Right ventricle myocardium inferior (tissue), 1 donor: ENCODE measurements at places on chromosomes 6 and 20. TPM values are rescaled to one million over a fixed set of nuclear protein-coding genes. Genes with fewer than 3 reads are reported as not detected.
A peak's percentile ranks its signal among the peaks of the same experiment; 100 is the strongest.

Gene OPRL1
- 0.49 TPM for total RNA-seq

DNA sequence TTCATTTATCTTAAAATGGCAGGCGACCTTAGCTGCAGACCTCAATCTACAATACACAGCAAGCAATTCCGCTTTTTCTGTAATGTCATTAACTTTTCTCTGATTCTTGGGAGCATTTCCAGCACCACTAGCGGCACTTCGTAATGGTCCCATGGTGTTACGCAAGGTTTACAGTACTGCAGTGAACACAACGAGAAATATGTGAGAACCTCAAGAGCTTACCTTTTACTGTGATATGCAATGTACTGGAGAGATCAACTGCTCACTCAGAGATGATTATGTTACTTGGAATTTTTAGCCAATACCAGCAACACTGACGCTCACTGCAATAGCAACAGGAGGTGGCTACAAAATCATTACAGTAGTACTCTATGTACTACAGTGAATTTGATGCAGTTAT, 2.8 kb upstream of the CEP43 start:
- DNase-seq: no peak

DNA sequence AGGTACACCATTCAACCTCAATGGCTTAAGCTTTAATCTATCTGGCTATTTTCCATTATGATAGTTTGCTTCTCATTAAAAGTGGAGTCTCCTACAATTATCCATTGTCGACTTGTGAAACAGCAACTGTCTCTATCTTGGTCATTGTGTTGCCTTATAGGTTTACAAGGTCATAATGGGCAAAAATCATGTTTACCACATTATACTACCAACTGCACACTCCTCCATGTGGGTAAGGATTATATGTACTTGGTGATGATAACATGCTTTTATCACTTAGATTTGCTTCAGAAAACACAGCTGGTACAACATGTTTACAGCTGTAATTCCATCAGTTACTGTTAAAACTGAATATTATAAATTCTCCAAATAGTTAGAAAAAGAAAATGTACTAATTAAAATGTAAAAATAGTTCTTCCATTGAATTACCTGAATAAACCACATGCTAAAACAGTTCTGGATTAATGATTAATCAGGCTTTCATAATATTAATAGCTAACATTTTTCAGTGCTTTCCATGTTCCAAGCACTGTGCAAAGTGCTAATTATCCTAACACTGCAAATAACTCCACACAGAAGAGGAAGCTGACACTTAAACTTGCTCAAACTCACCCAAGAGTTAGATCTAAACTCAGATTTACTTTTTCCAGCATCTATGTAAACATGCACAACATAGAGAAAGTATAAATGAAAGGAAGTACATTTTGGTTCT, 96.7 kb downstream of the OGFRL1 start:
- DNase-seq: no peak

Gene ATP6V1G2
- total RNA-seq: 2.2 TPM

DNA sequence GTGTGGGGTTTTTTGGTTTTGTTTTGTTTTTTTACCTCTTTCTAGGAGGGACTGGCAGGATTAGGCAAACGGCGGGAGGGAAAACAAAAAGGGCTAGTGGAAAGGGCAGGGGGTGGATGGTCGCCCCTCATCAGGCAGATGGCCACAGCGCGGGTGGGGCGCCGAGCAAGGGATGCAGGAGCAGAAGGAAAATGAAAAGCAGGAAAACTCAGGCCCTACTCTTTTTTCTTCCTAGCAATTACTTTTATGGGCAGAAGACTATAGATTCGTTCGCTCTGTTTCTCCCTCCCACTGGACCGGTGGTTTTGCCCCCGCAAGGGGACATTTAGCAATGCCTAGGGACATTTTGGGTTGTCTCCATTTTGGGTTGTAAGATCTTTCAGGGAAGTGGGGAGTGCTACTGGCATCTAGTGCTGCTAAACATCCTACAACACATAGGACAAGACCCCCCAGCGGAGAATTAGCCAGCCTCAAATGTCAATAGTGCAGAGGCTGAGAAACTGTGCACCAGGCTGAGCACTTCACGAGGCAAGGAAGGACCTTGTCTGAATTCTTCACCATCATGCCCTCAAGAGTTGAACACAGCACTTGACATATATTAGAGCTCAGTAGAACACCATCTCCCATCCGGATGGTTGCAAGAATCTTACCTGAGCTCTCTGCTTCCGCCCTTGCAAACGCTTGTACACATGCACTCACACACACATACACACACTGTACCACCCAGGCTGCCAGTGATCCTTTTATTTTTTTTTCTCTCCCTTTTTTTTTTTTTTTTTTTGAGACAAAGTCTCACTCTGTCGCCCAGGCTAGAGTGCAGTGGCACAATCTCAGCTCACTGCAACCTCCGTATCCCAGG, 4.8 kb upstream of the ZMYND8 start:
- peak; percentile 70 for DNase-seq

Gene RRBP1
- total RNA-seq: 38.5 TPM

DNA sequence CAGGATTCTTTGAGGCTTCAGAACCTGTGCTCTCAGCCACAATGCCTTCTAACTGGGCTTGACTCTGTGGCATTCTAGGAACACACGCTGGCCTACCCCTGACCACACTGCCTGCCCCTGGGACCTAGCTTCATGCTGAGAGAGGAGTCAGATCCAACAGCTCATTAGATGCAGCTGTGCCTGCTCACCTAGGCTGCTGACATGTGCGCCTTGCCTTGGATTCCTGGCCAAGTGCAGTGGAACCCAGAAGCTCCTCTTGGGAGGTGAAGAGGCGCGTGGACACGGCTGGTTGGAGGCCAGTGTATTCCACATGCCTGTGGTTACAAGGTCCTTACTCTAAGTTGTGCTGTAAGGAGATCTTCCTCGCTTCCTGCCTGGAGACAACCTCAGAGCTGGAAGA, 24.7 kb upstream of the KCNK16 start:
- no peak for DNase-seq

Gene TDRD6
- 0.35 TPM for total RNA-seq

- peak; percentile 80 for DNase-seq
Measured at GRCh38 chr20:62938105-62938888, at the start of gene GID8. Gene GID8, plus strand, starts transcription at chr20:62938147. Its CDS starts 3,356 bp downstream, at chr20:62941503.

GRCh38 chr6:111918825-111919224, 45.6 kb upstream of the FYN start:
- no peak for DNase-seq

DNA sequence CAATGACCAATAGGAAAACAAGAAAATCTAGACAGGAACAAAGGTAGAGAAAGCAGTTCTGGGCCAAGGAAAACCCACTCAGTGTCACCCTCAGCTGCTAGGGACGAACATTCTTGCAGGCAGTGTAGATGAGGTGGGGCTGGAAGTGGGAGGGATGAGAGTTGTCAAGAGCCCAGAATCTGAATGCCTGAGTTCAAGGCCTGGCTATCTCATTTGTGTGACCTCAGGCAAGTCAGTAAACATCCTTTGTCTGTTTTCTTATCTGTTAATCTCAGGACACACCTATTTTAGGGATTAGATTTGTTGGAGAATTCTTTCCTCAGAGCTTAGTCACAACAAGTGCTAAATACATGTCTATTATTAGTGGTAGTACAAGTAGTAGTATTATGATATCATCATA, 50.9 kb upstream of the KIF16B start:
- DNase-seq: no peak
